Suppressor macrophage treated with lipopolysaccharide for 1 hour (primary cell): ENCODE measurements at places on chromosomes 11 and 22.

- DNase-seq = no peak
Measured at GRCh38 chr11:117794135-117794534, 2.9 kb downstream of the DSCAML1 start.

GRCh38 chr22:20228055-20228938, 39.8 kb downstream of the RTN4R start:
- DNase-seq = no peak

GRCh38 chr22:36871669-36872081, 10.9 kb downstream of the NCF4 start:
- DNase-seq = no peak

DNA sequence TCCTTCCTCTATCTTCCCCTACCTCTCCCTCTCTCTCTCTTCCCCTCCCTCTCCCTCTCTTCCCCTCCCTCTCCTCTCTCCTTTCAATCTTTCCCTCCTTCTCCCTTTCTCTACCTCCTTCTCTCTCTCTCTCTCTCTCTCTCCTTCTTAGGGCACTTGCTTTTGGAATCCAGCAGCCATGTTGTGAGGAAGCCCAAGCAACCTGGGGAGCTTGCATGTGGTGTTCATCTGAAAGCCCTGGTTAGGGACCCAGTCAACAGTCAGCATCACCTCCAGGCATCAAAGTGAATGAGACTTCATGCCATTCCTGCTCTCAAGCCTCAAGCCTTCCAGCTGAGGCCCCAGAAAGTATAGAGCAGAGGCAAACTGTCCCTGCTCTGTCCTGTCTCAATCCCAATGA, 65.6 kb upstream of the SHISAL1 start:
- DNase-seq = no peak
